ENCODE measurements at places on chromosomes 5 and 9.
A peak's percentile ranks its signal among the peaks of the same experiment; 100 is the strongest.

GRCh38 chr9:107513464-107514100 is 24.0 kb upstream of the KLF4 start:
- no peak for DNase-seq

DNA sequence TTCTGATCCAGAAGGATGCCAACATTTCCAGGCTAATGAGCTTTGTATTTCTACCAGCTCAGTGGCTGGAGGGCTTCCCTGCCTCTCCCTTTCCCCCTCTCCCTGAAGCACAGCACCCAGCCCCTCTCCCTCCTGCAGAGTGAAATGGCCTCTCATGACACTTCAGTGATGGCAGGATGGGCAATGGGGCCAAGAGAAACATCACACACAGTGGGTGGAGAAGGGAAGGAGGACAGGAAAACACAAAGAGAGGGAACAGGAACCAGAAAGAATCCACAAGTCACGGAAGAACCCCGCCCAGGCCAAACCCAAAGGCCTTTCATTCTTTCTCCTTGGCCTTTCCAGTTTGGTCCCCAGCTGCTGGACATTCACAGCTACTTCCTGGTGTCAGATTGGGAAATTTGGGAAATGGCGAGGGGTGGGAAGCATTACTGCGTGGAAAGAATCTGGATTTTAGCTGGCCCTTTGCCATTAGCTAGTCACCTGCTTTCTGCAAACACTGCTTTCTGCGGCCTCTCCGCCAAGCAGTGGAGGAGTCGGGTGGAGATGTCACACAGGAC is 82.6 kb downstream of the GLDC start:
- DNase-seq, result no peak

DNA sequence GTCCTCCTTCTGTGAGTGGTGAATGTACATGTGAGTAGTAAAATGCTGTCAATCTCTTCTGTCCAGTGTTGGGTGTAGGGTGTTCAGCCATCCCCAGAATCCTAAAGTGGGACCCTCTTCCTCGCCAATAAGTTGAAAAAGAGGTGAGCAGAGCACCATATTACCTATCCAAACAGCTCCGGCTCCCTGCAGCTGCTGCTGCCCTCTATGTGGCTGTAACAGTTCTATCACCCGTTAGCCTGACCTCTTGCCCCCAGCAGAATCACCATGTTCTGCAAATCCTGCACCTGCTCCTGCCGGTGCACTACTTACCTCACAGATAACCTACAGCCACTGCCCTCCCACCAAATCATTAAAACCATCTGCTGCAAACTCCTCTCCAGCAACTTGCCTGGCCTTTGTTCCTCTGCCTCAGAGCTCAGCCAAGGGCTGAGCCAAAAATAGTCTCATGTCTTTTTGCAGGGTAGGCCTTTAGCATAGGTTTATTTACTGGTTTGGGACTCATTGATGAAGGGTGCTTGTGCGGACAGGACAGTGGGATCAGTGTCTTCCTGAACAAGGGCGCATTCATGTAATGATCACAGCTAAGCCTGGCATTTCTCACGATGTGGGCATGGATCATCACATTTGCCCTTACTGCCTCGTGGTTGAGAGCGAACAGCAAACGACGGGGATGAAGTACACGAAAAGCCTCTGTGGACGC is 49.6 kb upstream of the CCL21 start:
- peak; percentile 67 for DNase-seq

DNA sequence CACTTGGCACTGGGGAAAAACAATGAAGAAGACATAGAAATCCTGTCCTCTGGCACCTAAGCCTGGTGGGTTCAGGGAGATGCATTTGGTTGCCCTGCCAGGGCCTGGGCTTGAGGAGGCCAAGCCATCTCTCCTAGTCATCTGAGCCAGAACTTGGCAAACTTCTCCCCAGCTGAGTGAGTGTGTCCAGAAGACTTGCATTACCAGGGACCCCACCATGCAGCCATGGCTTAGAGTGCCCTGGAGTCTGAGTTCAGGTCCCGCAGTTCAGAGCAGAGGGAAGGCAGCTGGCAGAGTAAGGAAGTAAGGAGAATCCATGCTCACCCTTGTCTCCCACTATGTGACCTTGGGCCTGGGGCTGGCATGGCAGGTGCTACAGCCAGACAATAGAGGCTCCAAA is 37.4 kb upstream of the FCN1 start:
- DNase-seq, result no peak

- DNase-seq, result no peak
Measured at GRCh38 chr9:22170990-22171670, 162.0 kb upstream of the CDKN2B start.

GRCh38 chr9:122207096-122207495 is 21.7 kb downstream of the LHX6 start:
- no peak for DNase-seq

Measured in putamen (tissue), 1 donor.